ENCODE measurements at places on chromosomes 6 and 20.

DNA sequence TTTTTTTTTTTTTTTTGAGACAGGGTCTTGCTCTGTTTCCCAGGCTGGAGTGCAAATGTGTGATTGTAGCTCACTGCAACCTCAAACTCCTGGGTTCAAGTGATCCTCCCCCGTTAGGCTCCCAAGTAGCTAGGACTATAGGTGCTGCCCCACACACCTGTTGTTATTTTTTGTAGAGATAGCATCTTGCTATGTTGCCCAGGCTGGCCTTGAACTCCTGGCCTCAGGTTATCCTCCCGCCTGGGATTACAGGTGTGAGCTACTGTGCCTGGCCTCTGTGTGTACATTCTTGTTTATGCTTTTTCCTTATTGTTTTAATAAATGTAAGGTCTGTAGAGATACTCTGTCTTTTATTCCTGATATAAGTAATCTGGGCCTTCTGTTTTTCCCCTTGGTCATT lies 14.8 kb downstream of the CD2AP start:
- DNase-seq, result no peak

DNA sequence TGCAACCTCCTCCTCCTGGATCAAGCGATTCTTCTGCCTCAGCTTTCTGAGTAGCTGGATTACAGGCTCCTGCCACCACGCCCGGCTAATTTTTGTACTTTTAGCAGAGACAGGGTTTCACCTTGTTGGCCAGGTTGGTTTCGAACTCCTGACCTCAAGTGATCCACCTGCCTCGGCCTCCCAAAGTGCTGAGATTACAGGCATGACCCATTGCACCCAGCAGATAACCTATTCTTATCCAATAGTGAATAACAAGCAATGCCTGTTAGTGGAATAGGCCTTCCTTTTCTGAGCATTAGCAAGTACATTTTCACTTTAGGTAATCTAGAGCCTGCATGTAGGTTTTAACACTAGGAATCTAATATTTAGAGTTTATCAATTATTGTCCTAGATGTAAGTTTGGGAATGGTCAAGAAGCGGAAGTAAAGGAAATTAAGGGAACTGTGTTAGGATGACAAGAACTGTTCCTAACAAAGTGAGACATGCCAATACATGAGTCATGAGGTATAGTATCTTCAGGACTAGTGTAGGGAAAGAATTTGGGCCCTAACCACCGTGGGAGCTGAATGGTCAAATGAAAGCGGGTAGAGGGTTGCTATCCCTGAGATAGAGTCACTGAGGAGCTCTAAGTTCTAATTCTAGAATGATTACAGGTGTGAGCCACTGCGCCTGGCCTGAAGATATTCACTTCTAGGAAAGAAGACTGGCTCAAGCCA lies 15.0 kb downstream of the BLTP3A start:
- peak; percentile 54 for DNase-seq

- DNase-seq, result no peak
These were observed 4.8 kb downstream of the EDN1 start for GRCh38 chr6:12294851-12295536.

GRCh38 chr6:167232356-167232755 lies 58.8 kb upstream of the UNC93A start:
- DNase-seq, result no peak
